ENCODE measurements at places on chromosomes 13 and 19.

- DNase-seq: no peak
Observed at GRCh38 chr13:108669381-108669780, 40.0 kb downstream of the MYO16 start.

GRCh38 chr19:14093117-14093823 lies 2.7 kb upstream of the SAMD1 start:
- no peak for DNase-seq

DNA sequence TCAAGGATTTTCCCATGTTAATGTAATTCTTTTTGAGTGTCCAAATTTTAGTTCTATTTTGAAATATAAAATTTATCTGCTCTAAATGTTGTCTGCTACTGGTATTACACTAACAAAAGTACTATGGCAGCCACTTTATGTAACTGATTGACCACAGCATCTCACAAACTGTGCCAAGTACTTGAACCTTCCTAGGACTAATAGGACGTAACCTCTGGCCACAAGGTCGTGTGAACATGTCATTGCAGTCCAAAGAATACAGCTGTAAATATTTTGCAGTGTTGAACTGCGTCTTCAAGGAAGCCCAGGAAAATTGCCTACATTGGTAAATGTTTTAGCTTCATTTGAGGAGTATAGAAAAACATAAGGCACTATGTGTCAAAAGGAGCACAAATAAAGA lies 1.9 kb downstream of the KCTD4 start:
- DNase-seq: no peak

DNA sequence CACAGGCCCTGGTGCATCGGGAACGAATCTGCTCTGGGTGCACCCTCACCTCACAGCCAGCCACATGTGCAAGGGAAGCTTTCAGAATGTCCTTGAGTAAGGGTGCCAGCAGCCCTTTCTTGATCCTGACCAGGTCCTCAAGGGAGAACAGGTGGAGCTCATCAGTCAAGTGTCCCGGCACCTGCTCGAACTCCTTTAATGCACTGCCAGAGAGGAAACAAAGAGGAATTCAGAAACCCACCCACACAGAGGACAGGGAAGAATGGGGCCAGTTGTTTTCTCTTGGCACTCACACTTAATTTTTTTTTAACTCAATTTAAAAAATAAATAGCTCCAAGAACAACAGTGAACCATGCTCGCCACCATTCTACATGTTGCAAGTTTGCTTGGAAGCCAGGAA lies 41.7 kb downstream of the RUBCNL start:
- no peak for DNase-seq

DNA sequence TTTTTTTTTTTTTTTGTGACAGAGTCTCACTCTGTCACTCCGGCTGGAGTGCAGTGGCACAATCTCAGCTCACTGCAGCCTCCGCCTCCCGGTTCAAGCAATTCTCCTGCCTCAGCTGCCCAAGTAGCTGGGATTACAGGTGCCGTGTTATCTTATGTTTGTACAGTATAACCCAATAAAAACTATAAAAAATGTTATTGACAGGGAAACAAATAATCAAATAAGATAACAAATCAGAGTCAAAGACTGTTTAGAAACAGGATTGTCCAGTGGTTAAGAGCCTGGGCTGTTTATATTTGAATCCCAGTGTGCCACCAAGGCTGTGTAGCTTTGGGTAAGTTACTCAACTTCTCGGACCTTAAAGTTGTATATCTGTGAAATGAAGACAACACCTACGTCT lies 19.1 kb upstream of the LMTK3 start:
- DNase-seq: no peak

DNA sequence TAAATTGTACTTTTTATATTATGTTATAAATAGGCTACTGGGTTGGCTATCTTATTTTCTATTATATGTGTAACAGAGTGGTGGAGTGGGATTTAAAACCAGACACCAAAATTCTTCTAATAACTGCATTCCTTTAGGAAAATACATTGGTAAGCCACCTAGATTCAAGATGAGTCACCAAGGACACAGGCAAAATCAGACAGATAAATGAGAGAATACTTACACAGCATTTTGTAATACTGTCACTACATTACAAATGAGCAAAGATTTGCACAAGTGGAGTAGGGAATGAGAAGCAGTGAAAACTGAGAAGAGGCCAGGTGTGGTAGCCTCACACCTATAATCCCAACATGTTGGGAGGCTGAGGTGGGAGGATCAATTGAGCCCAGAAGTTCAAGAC lies 6.2 kb upstream of the SPART start:
- DNase-seq: peak; percentile 45

DNA sequence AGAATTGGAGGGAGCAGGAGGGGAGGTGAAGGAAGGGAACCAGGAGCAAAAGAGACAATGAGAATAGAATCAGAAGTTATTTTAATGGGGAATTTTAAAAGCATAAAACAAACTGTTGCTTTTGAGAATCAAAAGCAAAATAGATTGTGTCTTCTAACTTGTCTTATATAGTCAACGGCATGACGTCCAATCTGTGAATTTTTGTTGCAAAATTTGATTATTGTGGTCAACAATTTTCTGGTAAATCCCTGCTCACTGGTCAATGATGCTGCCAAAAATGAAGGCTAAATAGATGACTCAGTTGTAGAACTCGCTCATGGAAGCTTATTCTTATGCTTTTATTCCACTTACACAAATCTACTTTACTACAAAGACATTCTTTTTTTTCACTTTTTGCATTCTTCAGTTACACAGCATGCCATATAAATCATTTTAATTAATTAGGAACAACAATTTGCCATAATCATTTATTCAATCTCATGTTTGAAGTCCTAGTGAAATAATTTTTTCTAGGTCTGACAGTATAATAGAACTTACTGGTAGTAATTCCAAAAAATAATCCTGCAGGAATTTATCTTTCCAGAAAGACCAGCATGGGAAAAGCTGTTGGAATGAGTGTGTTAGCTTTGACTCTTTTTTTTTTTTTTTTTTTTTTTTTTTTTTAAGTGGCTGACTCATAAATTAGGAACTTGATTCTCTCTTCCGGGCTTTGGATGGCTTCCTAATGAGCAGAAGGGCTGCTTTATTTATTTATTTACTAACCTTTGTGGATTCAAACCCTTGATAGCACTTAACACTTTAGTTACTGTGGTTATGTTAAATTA lies 256.9 kb downstream of the SPRY2 start:
- peak; percentile 88 for DNase-seq

- peak; percentile 73 for DNase-seq
Observed at GRCh38 chr13:43374621-43375020, 351.2 kb downstream of the DNAJC15 start.

GRCh38 chr13:101149735-101150384 lies 266.4 kb downstream of the NALCN start:
- DNase-seq: peak; percentile 52

- peak; percentile 37 for DNase-seq
Observed at GRCh38 chr19:32387701-32388392, 17.7 kb upstream of the DPY19L3 start.

DNA sequence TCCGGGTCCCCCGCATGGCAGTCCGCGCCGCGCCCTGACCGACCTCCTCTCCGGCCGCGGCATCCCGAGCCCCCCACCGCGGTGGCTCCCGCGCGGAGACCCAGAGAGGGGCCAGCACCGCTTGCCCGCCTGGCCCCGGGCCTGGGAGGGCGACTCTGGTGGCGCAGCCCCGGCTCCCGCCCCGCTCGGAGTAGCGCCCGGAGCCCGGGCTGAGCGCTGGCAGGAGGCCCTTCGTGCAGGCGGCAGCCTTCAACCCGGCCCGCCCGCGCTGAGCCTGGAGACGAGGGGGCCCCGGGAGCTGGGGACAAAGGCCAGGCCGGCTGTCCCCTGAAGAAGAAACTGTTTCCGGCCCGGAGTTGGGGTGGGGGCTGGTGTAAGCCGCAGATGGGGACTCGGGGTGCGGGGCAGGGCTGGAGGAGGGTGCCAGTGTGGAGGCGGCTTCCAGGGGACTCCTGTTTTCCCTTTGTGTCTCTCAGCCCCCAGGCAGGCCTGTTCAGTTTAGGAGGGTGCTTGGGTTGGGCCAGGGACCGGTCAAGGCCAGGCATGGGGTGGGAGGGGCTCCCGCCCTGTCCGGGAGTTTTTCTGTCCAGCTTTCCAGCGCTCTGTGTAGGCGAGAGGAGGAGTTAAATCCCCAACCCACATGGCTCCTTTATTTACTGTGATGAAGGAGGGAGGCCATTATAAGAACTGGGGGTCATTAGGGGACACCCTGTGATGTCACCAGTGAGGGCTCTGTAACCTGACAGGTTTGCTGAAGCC lies 935 bp downstream of the LRP3 start:
- peak; percentile 22 for DNase-seq

GRCh38 chr13:73142071-73142470 lies 83.3 kb downstream of the KLF5 start:
- no peak for DNase-seq

- DNase-seq: no peak
Observed at GRCh38 chr19:30543243-30543945, 171.2 kb downstream of the ZNF536 start.

DNA sequence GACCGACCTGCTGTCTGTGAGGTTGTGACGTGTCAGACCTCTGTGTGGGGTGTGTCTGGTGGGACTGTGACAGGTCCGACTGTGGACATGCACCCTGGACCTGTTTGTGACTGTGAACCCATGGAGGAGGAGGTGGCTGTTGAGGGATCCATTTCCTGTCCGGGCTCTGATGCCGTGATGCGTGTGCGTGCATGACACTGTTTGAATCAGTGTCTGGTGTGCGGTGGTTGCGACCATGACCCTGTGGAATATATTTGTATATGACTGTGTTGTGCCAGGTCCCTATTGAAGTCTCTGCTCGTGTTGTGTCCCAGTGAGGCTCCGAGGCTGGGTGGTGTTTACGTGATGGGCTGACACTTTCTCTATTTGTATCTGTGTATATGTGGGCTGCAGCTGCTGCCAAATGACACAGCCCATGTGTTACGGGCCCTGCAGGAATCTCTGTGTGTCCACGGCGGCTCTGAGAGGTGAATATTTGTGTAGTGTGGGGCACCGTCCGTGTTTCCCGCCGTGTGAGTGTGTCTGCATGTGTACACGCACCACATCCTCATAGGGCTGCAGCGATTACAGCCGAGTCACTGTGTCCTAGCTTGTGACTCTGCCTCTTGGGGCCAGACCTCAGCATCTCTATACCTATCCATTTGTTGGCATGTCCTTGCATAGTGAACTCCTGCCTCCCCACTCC lies 18.3 kb downstream of the CCDC97 start:
- DNase-seq: peak; percentile 47

GRCh38 chr13:40498461-40498860 lies 168.0 kb downstream of the FOXO1 start:
- no peak for DNase-seq

GRCh38 chr13:62837895-62838294 lies 1422.2 kb upstream of the PCDH20 start:
- peak; percentile 83 for DNase-seq

DNA sequence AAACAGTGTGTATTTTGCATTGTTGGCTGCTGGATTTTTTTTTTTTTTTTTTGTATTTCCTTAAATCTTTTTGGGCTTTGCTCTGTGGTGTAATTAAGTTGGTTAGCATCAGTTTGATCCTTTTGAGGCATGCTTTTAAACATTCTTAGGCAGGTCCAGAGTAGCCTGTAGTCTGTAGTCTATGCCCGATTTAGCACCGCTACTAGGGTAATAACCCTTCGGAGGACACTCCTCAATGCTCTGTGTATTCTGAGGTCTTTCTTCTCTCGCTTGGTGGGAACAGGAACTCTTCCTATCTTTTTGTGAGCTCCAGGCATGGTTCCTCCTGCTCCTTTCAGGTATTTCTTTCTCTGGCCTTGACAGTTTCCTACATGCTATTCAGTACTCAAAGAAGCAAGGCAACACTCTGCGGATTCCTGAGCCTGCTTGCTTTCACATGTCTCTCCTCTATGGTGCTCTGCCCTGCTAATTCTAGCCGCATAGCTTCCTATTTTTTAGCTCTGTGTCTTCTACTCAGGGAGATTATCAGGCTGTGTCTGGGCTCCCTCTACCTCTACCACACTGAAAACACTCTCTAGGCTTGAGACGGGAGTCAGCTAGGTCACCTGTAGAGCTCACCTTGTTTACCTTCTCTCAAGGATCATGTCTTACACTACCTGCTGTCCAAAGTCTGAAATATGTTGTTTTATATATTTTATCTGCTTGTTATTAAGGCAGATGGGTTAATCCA lies 195.1 kb downstream of the NDFIP2 start:
- DNase-seq: no peak

DNA sequence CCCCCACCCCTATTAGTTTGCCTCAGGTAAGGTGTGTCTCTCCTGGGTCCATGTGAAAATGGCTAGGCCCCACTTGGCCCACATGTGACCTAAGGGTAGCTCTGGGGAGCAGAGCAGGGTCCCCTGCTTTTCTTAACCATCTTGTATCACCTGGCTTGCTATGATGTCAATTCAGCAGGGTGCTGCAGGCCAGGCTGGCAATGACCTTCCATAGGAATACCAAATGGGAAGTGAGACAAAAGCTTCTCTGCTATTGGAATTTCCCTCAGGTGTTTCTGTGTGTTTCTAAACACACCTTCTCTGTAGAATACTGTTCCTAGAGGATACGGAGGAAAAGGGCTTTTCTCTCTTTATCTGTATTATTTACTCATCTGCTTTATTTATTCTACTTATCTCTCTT lies 35.7 kb upstream of the DACH1 start:
- DNase-seq: no peak

DNA sequence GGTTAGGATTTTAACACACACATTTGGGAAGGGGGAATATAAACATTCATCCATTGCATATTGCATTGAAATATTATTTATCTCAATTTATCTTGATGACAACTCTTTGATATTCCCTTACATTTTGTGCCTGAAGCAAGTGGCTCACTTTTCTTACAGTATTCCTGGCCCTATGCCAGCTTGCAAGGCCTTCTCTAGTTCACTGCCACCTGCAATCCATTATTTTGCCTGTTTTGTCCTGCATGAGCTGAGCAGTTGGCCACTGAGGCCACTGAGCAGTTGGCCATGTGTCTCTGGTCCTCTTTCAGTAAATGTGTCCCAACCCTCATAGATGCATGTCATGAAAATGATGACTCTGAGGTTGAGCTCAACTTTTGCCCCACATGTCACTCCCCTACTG lies 49.8 kb downstream of the CBY2 start:
- DNase-seq: no peak
